ENCODE measurements at places on chromosomes 2 and 18.

- no peak for DNase-seq
Measured at GRCh38 chr18:3720159-3720558, 270.2 kb downstream of the TGIF1 start.

- no peak for DNase-seq
Measured at GRCh38 chr2:6764968-6765723, 100.6 kb downstream of the CMPK2 start.

- no peak for DNase-seq
Measured at GRCh38 chr18:55064760-55065159, 105.5 kb upstream of the CCDC68 start.

DNA sequence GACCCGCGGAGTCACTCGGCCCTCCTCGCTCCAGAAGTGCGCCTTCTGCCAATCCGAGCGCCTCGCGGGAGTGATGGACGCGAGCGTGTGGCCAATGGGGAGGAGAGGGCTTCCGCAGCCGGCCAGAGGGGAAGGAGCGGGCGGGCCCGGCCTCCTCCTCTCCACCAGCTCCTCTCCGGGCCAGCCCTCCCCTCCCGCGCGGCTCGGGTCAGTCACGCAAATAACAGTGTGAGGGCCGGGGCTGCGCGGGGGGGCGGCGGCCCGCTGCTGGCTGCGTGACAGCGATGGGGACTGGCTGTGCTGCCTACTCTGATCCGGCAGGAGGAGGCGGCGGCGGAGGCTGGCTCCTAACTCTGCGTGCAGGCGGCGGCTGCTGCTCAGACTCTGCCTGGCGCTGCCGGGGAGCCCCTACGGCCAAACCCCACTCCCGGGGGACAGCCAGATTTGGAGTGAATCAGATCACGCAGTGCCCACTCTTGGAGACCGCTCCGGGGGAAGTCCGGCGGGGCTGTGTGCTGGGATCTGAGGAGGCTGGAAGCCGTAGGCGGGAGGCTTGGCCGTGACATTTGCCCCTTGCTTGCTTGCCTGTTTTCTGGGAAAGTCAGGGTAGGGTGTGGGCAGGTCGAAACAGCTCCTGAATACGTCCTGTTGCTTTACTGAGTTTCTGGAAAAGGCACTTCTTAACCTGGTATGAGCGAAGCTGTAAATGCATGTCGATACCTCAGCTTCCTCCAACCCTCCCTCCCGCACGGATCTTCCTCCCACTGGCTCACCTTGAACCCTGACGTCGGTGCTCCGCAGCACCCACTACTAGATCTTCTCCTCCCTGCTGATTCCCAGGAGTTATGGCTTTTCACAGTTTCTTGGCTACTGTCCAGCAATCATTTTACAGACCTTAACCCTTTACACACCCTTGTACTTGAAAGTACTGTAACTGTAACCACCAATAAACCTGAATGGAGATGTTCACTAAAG lies 97.9 kb upstream of the SERTAD2 start:
- DNase-seq: no peak

DNA sequence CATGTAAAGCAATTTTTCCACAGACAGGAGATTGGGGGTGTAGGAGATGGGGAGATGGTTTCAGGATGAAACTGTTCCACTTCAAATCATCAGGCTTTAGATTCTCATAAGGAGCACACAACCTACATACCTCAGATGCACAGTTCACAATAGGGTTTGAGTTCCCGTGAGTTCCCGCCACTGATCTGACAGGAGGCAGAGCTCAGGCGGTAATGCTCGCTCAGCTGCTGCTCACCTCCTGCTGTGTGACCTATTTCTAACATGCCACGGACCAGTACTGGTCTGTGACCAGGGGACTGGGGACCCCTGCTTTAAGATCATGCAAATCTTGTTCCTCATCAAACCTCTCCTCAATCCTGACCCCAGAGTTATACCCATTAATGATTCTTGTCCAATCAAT lies 70.1 kb downstream of the RPE start:
- no peak for DNase-seq

DNA sequence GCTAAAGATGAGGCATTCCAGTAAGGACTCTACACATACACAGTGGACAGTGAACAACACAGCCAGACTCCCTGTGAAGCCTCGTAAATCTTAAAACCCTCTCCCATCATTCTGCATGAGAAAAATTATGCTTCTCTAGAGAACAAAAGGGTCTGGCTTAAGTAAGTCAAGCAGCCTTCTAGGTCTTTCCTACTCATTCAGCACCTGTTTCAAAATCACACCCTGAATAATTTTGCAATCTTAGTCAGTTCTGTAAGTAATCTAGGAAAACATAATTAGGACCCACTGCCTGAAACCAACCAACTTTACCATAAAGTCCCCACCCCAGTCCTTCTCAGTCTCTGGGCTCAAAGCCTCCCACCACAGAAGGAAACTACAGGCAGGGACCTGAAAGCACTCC lies 19.7 kb downstream of the IAH1 start:
- DNase-seq: no peak

DNA sequence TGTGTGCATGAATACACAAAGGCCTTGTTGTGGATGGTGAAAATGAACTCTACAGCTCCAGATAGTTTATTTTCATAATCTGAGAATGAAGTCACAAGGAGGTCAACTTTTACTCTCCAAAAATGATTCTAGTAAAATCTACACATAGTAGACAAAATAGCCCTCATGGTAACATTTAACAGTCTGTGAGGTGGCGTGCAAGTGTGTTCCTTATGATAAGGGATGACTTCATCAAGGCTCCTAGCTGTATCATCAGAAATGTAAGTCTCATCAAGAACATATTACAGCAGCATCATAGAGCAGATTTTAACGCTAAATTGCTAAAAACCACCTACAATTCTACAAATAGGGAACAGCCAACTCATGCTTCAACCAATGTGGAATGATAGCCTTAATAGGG lies 72.3 kb upstream of the RIOK3 start:
- no peak for DNase-seq

DNA sequence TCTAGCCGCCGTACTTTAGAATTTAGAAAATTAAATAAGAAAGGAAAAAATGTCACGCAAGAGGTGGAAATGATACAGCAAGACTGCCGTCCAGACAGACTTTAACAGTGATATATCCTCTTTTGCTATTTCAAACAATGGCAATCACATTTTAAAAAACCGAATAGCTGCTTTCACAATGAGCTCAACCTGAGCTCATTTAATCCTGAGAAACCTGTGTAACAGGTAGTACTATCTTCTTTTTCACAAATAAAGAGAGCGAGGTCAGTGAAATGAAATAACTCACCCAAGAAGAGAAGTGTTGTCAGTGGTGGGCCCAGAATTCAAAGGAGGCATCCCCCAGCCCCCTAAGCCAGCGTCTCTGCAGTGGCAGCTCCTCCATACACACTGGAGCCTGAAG lies 60.7 kb upstream of the DAPL1 start:
- no peak for DNase-seq

Measured in stimulated activated CD8-positive, alpha-beta memory T cell treated with anti-CD3 and anti-CD28 coated beads, Interleukin-15, amount 100 ng/mL, for 1 hour (primary cell).